ENCODE measurements at places on chromosomes 1 and 21.

GRCh38 chr1:188129856-188130838 is 1301.4 kb downstream of the PLA2G4A start:
- DNase-seq, result no peak

- no peak for DNase-seq
Measured at GRCh38 chr1:117229217-117229616, 18.5 kb upstream of the VTCN1 start.

DNA sequence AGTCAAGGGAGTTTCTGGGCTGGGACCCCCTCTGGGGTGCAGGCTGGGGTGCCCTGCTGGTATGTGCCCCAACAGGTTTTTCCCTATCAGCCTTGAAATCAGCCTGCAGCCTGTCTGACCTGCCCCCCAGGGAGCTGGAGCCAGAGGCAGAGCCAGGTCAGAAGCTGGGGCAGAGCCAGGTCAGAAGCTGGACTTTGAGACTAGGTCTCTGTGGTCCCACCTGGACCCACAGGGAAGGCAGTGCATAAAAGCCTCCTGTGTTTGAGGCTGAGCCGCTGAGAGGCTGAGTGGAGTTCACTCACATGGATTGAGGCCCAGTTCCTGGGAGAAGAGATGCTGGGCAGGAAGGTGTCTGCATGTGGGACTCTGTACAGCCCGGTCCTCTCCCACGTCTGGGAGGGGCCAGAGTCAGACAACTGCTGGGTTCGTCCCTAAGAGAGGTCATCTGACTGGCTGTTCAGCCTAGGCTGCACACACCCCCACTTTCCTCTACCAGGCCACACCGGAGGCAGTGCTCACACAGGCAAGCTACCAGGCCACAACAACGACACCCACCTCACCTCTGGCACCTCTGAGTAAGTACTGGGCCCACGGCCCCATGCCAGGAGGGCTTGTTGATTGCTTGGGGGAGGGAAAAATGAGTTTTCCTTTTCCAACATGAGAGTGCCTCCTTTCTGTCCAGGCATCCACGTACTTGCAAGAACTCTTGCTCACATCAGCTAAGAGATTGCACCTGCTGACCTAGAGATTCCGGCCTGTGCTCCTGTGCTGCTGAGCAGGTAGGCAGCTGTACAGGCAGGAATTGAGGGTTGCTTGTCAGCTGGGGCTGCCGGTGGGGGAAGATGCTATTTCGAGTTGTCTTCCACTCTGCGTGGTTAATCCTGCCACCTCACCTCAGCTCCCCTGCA is at the start of gene ANXA9:
ANXA9 (plus strand) TSS at position 488 of the 908 bp plus-strand sequence. CDS start 814 bp downstream, outside the sequence.
- no peak for DNase-seq

DNA sequence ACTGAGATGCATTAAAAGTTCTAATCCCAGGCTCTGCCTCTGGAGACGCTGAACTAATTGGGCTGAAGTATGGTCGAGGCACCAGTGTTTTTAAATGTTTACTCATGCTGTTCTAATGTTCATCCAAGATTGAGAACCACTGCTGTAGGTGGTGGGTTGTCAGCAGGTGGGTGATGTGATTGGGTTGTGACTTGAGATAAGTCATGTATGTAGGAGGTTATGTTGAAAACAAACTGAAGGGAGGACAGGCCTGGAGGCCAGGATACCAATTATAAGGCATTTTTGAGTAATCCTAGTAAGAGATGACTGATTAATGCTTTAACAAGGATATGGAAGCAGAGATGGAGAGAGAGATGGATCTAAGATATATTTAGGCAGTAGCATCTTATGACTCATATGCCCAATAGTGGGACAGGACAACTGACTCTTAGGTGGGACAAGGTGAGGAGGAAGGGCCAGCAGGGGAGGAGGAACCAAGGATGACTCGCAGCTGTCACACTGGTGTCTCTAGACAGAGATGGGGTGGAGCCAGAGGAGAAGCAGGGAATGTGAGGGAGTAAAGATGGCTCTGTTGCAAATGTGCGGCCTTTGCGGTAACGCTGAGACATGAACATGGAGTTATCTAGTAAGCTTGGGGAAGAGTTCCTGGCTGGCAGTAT is 29.3 kb downstream of the RAB4A start:
- DNase-seq, result no peak

DNA sequence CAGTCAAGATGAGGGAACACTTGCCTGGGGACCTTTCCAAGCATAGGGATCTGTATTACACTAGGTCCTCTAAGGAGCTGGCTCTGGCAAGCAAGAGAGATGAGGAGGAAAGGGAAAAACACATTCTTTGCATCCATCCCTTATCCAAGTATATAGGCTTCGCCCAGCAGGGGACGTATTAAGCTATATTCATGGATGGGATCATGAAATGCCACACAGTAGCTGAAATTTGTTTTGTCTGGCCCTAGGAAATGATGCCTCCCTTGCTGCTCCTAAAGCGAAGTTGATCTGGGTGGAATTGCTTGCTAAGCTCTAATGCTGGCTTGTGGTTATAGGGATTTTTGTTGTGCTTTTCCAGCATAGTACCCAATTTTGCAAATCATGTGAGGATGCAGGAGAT is 32.1 kb downstream of the CENPF start:
- no peak for DNase-seq

- no peak for DNase-seq
Measured at GRCh38 chr1:77018761-77019160, 151.5 kb downstream of the ST6GALNAC5 start.

DNA sequence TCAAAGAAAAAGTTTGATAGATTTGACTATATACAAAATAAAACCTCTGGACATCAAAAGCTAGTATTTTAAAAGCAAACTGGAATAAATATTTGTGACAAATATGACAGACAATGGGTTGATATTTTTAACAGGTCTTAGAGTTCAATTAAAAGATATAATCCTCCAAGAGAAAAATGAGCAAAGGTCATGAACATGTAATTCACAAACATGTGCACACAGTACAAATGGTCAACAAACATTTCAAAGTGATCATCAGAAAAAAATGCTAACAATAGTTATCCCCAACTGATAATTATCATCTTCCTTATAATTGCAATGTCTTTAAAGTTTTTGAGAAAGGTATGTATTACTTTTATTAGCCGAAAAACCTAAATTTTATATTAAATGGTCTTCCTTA is 32.0 kb downstream of the WDR64 start:
- no peak for DNase-seq

GRCh38 chr1:181044449-181044966 is 10.7 kb downstream of the MR1 start:
- DNase-seq, result no peak

DNA sequence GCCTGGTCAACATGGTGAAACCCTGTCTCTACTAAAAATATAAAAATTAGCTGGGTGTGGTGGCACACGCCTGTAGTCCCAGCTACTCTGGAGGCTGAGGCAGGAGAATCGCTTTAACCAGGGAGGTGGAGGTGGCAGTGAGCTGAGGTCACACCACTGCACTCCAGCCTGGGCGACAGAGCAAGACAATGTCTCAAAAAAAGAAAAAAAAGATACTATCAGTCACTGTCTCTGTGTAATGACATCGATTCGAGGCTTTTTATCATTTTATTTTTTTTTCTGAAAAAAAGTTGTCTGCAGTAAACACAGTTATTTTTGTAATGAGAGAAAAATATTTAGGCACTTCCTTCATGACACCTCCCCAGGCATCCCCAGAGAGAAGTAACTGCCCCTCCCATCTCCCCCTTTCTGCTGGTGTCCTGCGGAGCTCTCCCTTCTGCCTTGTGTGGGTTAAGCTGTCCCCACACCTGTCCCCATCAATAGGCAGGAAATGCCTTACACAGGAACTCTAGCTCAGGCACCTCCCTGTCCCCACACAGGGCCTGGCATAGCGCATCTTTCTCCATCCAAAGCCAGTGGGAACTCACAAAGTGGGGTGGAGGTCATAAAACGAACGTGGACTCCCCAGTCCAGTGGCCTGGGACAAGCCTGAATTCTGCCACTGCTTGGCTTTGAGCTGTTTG is 132.0 kb downstream of the SYF2 start:
- no peak for DNase-seq
